Stimulated activated CD4-positive, alpha-beta T cell treated with anti-CD3 and anti-CD28 coated beads, TNF-alpha, amount 100 ng/mL, for 24 hours (primary cell): ENCODE measurements at places on chromosomes 3 and 15.

DNA sequence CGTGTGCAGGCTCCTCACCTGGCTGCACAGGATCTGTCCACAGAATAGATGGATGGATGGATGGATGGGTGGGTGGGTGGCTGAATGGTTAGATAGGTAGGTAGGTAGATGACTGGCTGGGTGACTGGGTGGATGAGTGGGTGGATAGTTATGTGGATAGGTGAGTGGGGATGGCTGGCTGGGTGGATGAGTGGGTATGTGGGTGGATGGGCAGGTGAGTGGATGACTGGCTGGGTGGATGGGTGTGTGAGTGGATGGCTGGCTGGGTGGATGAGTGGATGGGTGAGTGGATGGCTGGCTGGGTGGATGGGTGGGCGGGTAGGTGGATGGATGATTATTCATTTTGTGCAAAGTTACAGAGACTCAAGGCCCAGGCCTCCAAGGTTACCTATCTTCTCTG is 172.9 kb upstream of the CTDSPL start:
- DNase-seq: no peak

GRCh38 chr3:24545887-24546286 is 51.2 kb upstream of the THRB start:
- no peak for DNase-seq

- no peak for DNase-seq
These were observed 242.6 kb upstream of the RGMA start for GRCh38 chr15:93331545-93332167.

GRCh38 chr3:167487556-167487955 is 13.7 kb upstream of the SERPINI2 start:
- DNase-seq: no peak

DNA sequence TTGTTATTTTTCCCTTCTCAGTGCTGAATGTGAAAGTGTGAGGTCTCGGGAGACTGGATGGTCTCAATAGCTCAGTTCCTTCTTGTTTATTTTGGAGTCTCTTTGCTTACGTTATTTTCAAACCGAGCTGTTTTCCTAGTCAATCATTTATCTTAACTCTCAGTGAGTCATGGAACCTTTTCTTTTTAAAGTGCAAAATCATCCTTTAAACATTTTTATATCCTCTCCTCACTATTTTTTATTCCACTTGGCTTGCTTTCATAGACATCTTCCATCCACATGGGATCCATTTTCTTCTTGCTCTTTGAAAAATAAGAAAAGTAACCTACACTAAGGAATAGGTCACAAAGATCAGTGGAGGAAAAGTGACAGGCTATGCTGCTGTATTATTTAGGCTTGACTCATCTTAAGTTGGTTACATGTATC is 497.8 kb downstream of the NAALADL2 start:
- no peak for DNase-seq

GRCh38 chr3:132829101-132829500 is 106.9 kb upstream of the NPHP3 start:
- no peak for DNase-seq

- no peak for DNase-seq
These were observed 24.4 kb upstream of the COPG1 start for GRCh38 chr3:129224984-129225393.

DNA sequence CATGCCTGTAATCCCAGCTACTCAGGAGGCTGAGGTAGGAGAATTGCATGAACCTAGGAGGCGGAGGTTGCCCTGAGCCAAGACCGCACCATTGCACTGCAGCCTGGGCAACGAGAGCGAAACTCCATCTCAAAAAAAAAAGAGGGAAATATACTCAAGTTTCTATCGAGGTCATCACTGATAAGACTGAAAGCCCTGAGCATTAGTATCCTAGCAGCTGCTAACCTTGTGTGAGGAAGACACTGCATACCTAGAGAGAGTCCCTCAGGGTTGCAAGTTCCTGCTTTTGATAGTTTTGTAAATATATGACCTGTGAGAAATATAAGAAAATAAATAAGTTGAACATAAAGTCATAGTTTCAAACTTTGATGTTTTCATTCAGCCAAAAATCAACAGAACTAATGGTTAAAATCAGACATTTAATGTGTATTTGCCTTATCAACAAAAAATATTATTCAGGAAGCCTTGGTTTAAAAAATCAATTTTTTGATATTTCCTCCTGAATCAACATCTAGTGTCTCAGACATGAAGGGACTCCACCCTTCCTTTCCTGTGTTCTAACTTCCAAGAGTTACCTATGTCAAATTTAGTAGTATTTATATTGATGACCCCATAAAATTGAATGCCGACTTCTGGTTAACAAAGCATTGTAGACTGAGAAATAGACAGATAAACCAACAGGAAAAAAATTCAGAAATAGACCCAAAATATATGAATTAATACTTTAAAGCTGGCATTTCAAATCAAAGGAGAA is 19.8 kb upstream of the USP3 start:
- no peak for DNase-seq

GRCh38 chr3:86221601-86222000 is 769.3 kb downstream of the VGLL3 start:
- DNase-seq: no peak

DNA sequence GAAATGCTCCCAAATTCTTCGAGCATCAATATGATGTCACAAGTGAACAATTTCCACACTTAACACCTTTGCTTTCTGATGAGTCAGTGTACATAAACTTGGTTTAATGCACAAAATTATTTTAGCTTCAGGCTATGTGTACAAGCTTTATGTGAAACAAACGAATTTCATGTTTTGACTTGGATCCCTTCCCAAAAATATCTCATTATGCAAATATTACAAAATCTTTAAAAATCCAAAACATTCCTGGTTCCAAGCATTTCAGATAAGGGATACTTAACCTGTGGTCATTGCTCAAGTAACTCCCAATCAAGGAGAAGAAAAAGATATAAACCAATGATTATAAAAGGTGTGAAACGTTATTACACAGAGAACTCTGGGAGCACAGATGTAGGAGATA is 25.2 kb downstream of the RAB5A start:
- no peak for DNase-seq
